ENCODE measurements at places on chromosomes 13 and 19. TPM values are rescaled to one million over a fixed set of nuclear protein-coding genes. Genes with fewer than 3 reads are reported as not detected.
A peak's percentile ranks its signal among the peaks of the same experiment; 100 is the strongest.

DNA sequence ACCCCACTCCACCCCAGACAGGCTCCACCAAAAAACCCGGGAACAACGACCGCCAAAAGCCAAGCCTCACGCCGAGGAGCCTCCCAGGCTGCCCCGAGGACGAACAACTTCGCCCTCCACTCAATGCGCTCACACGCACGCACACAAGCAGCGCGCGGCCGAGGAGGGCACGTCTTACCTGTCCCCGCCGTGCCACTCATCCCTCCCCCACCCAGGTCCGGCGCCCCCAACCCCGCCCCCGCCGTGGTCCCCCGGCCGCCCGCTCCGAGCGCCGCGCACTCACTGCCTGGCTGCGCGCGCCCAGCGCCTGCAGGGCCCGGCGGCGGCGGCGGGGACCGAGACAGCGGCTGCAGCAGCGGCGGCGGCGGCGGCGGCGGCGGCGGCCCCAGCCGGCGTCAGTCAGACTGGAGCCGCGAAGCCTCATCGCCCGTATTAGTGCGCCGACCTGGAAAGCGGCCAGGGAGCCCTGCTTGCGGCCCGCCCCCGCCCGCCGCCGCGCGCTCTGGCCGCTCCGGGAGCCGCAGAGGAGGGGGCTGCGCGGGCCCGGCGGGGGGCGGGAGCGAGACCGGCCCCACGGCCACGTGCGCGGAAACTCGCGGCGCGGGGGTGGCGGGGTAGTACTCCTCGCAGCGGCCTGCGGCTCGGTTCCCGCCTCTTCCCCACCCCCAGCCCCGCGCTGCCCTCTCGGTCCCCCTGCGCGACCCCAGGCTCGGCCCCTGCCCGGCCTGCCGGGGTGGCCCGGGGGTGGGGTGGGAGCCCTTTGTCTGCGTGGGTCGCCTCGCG is at the start of gene SMAD9:
TSS of gene SMAD9 (minus strand) at position 406 of the 783 bp plus-strand sequence. CDS start 40,549 bp downstream, outside the sequence.
- peak; percentile 43 for DNase-seq

GRCh38 chr13:87661471-87661870 is 9.7 kb upstream of the SLITRK5 start:
- no peak for DNase-seq

GRCh38 chr19:44452367-44452766 is 4.1 kb upstream of the ZNF229 start:
- no peak for DNase-seq

ZSCAN1 gene
- not detected for total RNA-seq

DNA sequence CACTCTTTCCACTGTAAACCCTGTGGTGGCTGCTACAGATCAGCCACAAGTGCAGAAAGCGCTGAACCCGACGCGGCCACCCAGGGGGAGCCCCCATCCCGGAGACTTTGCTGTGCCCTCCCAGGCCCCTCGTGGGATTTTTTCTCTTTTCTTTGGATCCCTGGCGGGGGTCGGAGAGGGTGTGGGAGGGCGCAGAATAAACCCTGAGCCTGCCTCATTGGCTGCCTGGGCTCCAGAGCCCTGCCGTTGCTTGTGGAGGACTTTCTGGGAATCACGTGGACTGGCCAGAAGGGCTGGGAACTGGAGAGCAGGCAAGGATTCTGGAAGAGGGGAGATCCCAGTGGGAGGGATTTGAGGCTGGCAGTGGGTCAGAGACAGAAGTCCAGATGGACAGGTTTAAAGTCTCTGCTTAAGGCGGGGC is 24.9 kb downstream of the GADD45B start:
- DNase-seq = no peak

DNA sequence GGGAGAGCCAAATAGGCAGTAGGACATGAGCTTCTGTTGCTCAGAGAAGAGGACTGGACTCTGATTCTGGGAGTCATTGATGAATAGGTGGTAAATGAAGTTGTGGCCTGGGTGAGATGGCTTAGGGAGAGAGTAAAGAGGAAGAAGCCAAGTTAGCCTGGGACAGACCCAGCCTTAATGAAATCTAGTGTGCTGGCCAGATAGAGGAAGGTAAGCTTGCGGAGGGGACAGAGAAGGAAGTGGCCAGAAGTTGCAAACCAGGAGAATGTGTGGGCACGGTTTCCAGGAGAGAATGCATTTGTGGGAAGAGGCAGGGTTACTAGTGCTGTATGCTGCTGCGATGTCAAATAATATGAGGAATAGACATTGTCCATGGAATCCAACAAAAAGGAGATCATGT is 83.3 kb upstream of the OLFM4 start:
- no peak for DNase-seq

EHD2 gene
- 0.22 TPM for total RNA-seq

GRCh38 chr19:2747349-2747748 is 7.5 kb upstream of the SLC39A3 start:
- no peak for DNase-seq

KLHL26 gene
- total RNA-seq = 13.6 TPM

NALCN gene
- total RNA-seq = not detected

ZNF729 gene
- not detected for total RNA-seq

GRCh38 chr13:97974773-97975172 is 21.3 kb downstream of the IPO5 start:
- DNase-seq = no peak

GFY gene
- total RNA-seq = not detected

DNA sequence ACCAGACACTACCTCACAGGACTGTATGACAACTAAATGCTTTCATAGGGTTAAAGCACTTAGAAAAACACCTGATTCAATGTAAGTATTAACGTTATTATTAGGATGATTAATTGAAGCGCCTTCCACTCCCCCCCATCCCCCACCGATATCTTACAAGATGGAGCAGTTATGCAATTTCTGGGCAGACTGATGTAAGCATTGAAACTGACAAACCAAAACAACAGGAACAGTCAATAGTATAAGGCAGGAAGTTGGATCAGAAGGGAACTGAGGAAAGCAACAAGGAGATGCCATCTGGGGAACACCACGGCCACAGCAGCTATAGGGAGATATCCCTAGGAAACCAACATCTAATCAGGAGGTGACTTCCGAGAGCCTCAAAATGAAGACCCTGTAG is 3.8 kb downstream of the LCP1 start:
- DNase-seq = no peak

CACNG6 gene
- total RNA-seq = not detected

CDX2 gene
- not detected for total RNA-seq

DNA sequence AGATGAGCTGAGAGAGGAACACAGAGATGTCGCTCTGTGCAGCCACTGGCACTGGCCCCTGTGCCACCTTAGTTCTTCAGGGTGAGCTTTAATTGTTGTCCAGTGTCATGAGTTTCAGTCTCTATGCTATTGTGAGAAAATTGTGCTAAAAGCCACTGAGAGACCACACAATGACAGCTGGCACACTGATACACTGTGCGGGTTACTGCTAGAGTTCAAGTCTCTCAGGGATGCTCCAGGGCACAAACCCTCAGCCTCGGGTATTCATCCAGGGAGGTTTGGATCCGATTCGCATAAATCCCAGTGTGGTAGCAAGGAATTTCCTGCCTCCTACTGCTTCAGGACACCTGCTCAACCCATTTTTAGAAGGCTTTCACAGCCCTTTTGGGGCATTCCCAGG is 68.1 kb upstream of the EDNRB start:
- DNase-seq = no peak

- DNase-seq = peak; percentile 70
Observed at GRCh38 chr19:6802336-6803035, 30.0 kb downstream of the VAV1 start.

CLPTM1 gene
- 65.3 TPM for total RNA-seq

DNA sequence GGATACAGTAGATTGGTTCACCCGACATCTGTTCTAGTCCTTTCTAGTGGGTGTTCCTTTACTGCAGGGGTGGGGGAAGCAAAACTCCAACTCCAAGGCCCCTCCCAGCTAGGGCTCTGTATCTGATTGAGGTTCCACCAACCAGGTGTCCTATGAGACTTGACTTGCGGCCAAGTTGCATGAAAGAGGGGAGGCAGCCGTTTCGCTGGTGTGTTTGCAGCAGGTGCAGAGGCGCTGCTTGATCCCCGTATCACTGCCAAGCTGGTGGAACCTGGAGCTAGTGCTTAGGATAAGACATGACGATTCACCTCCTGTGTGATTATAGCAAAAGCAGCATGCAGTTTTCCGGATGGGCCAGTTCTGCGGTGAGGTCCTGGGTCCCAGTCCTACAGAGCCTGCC is 338.2 kb downstream of the UQCRFS1 start:
- no peak for DNase-seq

DNA sequence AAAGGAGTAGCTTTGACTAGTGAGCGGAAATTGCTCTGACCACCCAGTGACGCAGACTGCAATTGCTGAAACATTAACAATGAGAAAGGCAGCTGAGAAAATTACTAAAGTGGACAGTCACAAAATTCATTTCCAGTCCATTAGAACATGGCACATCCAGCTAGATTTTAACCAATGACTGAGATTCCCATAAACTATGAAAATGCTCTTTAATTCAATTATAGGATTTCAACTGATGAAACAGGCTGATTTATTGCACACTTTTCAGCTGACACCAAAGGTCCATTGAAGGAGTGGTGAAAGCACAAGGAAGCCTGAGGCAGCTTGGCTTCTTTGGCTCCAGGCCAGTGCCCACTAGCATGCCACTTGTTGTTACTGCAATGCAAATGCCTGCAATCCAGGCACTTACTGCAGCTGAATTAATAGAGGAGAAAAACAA is 933.4 kb downstream of the SLITRK6 start:
- no peak for DNase-seq

DNA sequence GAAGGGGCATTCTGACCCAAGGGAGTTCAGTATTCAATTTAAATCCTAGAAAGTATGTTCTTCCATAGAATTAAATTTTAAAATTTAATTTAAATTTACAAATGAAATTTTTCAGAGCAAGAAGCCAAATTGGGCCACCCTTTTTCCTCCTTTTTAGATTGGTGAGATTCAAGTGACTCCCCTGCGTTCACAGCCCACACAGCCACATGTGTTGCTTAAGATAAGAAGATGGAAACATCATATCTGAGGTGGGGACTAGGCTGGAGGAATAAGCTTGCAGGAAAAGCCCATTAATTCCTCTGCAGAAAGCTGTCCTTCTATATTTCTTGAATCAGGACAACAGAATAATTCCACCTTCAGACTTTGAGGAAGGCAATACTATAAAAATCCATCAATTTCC is 392.7 kb upstream of the ZNF507 start:
- DNase-seq = no peak

HSPB6 gene
- not detected for total RNA-seq

- no peak for DNase-seq
Observed at GRCh38 chr13:112194167-112194530, 127.2 kb downstream of the SOX1 start.

DNA sequence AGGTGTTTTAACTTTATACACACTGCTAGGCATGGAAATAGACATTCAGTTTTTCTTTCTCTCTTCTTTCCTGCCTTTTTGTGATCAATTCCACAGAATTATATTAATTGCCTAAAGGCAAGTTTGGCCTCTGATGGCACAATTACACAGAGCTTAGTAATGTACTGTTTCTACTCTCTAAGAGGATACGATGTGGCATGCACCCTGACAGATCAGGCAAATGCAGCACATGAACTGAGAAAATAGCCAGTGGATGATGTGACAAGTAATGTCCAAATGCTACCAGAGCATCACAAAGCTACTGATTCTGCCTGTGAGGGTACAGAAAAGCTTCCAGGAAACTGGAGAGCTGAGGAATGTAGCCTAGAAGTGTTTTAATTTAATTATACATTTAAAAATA is 233.8 kb upstream of the PRR20A start:
- no peak for DNase-seq

KLF1 gene
- 0.19 TPM for total RNA-seq

DNA sequence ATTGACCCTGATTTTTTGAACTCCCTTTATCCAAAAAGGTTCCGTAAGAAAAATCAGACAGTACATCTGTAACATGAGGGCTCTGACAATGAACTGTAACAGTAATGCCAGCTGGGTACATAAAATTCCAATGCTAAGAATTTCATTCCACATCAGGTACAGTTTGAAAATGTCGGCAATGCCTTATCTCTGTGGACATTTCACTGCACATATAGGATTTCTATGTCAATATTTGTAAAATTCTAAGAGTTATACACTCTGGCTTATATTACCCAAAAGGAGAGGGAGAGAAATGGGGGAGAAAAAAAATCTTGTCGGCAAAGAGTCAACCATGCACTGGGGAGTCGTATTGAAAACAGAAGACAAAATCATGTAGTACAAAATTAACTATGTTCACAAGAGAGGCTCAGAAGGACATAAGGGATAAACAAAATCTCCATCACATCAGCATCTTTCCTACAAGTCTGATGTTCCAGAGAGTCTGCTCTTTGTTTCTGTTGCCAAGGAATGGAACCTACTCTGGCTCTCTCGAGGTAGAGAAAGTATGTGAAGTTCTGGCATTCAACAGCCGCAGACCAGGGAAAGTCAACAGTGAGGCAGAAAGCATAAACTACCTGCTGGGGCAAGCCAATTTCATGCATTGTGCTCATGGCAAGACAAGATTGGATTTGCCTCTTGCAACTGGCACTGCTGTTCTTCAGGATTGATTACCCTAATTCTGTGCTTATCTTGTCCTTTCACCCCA is 72.4 kb downstream of the STARD13 start:
- no peak for DNase-seq

DNA sequence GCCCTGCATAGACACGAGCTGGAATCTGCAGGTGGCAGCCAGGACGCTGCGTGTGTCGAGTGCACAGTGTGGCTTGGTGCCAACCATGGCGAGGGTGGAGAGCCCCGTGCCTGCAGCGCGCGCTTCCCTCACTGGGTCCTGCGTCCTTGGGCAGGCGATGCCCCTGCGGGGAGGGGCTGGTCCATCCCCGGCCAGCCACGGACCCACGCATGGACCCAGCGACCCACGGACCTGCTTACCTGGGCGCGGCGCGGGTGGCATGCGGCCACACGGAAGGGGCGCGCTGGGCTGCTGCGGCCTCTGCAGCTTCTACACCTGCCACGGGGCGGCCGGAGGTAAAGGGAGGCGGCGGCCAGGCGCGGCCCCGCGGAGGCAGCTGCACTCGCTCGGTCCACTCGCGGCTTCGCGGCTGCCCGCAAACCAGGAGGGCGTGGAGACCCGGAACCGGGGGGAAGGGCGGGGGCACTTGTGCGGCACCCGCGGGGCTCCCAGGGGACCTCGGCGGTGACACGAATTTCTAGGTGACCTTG is 569 bp upstream of the MCF2L start:
- DNase-seq = peak; percentile 67

GRCh38 chr19:41701401-41702075 is 6.9 kb upstream of the CEACAM5 start:
- peak; percentile 25 for DNase-seq

COPE gene
- total RNA-seq = 209 TPM

DNA sequence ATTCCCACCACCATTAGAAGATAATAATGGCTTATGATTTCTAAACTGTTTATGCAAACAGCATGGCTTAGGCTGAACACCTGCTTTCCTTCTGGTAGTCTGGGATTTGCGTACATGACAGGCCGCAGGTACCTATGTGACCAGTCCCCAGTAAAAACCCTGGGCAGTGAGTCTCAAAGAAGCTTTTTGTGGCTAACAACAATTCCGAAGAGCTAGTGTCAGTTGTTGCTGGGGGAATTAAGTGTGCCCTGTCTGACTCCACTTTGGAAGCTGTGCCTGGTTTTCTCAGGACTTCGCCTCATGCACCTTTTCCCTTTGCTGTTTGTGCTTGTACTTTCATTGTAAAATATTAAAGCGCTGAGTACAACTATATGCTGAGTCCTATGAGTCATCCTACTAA is 250.2 kb upstream of the MIR17HG start:
- DNase-seq = no peak
